Right kidney (tissue), 9 donors: ENCODE measurements at places on chromosomes 12 and 14.

- DNase-seq: no peak
Observed at GRCh38 chr12:114000861-114001260, 34.7 kb upstream of the RBM19 start.

- DNase-seq: no peak
Observed at GRCh38 chr14:56057767-56058166, 60.4 kb upstream of the PELI2 start.

DNA sequence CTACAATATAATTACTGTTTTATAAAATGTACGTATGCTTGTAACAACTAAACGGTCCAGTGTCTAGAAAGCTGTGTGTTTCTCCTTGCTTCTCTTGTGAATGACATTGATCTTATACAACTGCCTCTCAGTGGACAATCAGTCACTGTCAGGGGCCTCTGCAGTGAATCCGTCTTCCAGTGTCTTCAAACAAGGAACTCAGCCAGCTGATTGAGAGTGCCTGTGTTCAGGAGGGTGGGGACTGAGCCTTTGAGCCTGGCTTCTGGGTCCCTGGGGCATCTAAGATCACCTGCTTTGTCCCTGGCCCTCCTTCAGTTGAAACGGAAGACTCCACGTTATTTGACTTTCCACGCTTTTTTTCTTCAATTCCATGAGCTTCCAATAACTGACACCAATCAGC, 133.1 kb upstream of the SFSWAP start:
- DNase-seq: no peak

GRCh38 chr12:10025236-10025635, 5.2 kb upstream of the CLEC9A start:
- no peak for DNase-seq

DNA sequence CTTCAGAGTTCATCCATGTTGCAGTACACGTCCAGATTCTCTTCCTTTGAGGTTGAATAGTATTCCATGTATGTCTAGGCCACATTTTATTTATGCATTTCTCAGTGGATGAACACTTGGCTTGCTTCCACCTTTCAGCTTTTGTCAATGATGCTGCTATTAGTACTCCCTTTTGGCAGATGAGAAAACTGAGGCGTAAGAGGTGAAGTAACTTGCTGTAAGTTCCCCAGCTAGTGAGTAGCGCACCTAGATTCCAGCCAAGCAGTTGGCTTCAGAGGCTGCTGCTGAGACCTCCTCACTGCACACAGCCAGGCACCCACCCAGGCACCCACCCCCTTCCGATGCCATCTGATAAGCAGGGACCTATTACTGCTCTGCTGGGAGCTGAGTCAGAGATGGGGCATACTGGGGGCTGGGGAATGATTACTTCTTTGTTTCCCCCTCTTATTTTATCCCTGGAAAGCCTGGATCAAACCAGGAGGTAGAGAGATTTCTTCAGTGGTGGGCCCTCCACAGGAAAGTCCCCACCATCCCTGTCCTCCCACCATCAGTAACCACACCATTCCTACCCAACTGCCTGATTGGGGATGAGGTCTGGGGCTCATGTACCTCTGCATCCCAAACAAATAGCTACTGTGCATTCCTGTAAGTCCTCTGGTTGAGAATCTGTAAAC, 234.6 kb downstream of the PCNX1 start:
- DNase-seq: no peak

GRCh38 chr12:16602412-16602811, 3.5 kb downstream of the LMO3 start:
- DNase-seq: no peak

- DNase-seq: no peak
Observed at GRCh38 chr14:67883717-67884116, 64.1 kb downstream of the RAD51B start.

GRCh38 chr14:27050208-27050607, 452.4 kb upstream of the NOVA1 start:
- DNase-seq: no peak

- DNase-seq: no peak
Observed at GRCh38 chr14:106024983-106025604, 498.7 kb downstream of the TMEM121 start.

DNA sequence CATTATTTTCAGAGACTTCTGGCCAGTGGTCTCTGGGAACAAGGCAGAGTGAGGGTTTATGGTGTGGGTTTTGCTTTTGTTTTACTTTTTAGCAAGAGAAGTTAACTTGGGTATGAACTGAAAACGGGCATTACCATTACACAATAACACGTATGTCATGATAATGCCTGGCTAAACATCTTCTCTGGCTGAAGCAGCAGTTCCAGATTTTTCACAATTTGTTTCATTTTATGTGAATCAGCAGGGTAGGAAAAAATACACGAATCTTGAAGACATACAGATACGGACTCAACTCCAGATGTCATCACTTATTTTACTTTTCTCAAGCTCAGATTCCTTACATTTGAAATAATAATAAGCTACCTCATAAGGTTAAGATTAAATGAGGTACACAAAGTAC, 2.5 kb upstream of the PCNX4 start:
- DNase-seq: no peak

- DNase-seq: no peak
Observed at GRCh38 chr12:28443337-28443736, 253.1 kb downstream of the CCDC91 start.

DNA sequence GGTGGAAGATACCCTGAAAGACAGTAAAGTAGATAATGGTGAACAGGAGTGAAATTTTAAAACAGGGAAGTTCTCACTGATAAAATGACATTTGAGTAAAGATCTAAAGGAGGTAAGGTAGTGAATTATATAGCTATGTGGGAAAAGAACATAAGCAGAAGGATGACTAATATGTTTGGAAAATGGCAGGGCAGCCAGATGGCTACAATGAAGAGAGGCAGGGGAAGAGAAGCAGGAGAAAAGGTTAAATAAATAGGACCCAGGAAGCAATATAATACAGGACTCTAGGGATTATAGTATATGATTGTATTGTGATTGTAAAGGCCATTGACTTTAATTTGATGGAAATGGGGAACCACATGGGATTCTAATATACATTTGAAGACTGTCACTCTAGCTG, 33.0 kb downstream of the SCFD1 start:
- no peak for DNase-seq

- no peak for DNase-seq
Observed at GRCh38 chr14:36097356-36097755, 79.2 kb downstream of the PTCSC3 start.

DNA sequence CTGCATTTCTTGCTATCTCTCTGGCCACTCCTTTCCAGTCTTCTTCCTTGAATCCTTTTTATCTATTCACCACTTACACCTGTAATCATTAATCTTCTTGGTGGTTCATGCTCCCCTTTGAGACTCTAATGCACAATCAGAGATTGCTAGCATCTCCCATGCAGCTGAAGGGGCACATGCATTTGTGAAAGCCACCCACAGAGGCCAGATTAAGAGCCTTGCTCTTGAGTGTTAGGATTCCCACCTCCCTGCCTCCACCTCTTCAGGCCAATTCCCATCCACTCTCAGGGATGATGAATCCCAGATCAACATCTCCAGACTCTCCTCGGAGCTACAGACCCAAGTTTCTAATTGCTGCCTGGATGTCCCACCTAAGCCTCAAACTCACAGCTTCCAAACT, 19.4 kb upstream of the KRT18 start:
- no peak for DNase-seq

- DNase-seq: peak; percentile 52
Observed at GRCh38 chr14:73717266-73717665, 3.1 kb upstream of the PNMA1 start.

DNA sequence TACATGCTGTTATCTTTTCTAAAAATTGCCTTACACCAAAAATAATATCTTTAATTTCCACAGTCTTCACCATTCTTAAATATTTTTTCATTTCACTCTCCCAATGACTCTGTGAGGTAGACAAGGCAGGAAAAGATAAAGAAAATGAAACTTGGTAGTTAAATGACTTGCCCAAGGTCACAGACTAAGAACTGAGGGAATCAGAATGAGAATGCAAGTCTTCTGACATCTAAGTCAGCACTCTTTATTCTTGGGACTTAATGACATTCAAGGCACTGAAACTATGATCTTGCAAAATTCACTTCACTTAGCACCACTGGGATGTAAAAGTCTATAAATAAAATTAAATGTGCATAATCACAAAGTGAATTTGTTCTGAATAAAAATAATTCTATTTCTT, 104.5 kb downstream of the SLC2A13 start:
- DNase-seq: no peak

GRCh38 chr12:64566122-64566521, 44.2 kb upstream of the RASSF3 start:
- no peak for DNase-seq

DNA sequence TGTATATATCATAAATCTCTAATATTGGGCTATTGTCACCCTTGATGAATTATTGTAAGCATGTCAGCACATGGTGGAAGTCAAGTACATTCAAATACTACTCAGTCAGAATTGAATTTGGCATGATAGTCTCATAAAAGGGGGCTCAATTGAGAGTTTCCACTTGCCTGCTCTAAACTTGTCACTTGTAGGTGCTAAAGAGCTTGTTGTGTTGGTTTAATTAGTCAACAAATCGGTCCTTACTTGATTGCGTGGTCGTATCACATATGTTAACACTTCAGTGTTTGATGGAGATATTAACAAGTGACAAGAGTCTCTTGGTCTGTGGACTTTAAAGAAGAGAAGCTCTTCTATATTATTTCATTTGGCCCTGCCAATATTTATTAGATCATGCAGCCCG, 81.1 kb downstream of the NKX2-1 start:
- DNase-seq: no peak

DNA sequence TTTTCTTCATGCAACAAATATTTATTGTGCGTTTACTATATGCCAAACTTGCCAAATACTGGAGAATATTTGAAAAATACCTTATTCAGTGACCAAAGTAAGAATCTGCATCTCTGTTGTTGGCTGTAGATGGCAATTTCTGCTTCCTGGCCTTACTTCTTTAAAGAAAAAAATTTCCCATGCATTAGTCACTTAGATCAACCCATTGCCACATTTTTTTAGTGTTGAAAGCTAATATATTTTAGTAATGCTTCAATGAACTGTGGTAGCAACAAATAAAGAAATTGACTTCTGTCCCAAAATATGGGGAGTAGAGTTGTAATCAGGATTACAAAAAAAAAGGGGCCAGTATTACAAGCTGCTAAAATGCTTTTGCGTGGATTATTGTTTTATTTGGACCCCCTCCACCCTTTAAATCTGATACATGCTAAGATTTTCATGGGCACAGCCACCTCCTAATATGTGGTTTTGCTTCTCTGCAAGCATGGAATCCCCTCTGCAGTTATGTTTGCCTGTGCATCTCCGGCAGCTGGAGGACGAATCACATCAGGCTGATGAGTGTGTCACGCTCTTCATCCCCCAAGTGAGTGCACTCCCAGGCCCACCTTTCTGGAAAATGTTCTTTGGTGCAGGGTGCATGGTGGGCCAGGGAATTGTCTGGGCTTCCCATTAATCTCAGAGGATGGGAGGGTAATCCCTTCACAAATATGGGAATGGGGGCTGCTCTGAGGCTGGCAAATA, 38.1 kb upstream of the PTCSC3 start:
- no peak for DNase-seq

DNA sequence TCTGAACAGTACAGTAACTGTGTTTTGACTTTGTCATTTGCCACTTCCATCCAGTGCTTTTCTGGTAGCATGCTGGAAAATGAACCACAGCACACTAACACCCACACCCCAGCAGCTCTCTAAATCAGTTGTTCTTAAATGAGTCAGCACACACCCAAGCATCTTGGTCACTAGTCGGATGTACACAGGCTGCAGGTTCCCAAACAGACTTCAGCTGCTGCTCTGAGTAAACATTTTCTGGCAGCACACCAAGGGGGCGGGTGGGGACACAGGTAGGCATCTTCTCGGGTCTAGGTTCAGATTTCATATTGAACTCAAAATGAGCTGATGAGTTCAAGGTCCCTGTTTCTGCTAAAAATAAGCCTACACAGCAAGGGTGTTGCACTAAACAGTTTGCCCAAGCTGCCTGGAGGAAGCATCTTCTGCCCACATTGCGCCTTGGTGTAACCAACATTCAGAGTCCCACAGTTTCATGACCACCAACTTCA, 39.8 kb downstream of the IFNG start:
- DNase-seq: no peak

DNA sequence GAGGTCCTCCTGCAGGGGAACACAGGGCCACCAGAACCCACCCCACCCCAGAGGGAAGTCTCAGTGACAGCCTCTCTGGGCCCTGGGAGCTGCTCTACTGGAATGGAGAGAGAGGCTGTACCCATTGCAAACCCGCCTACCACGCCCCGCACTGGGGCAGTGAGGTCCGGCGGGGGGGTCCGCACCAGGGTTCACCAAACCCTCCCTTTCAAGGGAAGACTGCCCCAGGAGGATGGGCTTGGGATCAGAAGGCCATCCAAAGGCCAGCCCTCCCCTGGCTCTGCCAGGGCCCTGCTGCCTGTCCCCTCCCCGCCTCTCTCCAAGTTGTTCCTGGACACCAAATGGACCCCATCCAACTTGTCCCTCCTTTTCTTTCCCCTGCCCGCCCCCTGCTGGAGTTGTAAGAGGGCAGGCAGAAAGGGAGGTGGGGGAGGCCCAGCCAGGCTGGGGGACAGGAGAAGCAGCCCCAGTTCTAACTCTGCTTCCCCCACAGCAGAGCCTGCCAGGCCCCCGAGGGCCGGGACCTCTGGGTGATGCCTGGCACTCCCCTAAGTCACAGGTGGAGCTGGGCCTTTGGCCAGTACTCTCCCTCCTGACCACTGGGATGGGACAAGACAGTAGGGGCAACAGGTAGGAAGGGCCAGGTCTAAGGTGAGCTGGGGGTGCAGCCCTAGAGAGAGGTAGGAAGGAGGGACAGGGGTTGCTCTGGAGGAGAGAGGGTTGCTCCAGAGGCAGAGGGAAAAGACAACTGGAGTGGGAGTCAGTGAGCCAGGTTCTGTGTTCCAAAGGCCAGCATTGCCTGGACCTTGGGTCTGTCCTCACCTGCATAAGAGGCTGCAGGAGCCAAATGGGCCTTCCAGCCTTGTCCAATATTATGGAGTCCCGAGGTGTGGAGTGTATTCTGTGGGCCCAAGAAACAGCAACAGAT, 3.2 kb upstream of the DIO3 start:
- no peak for DNase-seq

DNA sequence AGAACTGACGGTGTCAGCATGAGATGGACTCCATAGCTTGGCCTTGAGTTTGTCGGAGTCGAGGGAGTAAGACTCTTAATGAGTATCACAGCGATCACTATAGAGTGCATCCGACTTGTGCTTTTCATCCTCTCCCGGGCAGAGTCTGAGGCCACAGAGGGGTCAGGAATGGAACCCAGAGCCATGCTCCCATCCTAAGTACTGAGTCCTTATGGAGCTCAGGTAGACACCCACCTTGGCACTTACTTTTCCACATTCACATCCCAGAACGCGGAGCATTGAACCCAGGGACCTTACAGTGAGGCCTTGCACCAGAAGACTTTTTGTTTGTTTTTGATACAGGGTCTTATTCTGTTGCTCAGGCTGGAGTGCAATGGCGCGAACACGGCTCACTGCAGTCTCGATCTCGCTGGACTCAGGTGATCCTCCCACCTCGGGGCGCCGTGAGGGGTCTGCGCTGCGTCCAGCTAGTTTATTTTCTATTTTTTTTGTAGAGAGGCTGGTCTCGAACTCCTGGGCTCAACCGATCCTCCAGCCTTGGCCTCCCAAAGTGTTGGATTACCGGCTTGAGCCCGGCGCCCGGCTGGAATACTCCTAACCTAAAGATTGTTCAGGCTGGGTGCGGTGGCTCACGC, 719 bp upstream of the SRSF9 start:
- DNase-seq: no peak
